ENCODE measurements at places on chromosomes 3 and 15.
A peak's percentile ranks its signal among the peaks of the same experiment; 100 is the strongest.

DNA sequence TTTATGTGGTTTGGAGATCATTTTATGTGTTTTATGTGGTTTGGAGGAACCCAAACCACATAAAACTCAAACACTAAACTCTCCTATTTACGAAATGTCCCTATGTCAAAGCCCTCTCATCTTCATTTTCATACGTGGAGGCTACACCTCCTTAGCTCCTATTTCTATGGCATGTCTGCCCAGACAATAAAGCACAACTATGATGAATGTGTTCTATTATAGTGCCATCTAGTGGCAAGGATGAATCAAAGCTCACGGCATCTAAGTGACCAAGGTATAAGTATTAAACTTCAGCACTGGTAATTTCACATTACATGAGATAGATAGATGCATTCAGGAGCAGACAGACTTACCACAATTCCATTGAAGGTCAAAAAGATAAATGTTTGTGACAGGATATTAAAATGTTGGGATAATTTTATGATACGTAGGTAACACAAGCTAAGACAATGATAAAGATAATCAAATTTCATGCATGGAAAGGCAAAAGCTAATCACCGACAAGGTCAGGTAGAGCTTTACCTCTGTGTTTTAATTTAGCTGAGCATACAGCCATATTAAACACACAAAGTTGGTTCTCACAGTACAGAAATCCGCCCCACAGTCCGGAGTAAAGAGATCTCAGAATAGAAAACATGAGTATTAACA is 130.6 kb upstream of the FHIT start:
- DNase-seq = peak; percentile 70

- DNase-seq = no peak
Observed at GRCh38 chr3:118754406-118755252, 280.0 kb downstream of the IGSF11 start.

GRCh38 chr15:101000271-101000681 is 81.1 kb downstream of the LRRK1 start:
- no peak for DNase-seq

DNA sequence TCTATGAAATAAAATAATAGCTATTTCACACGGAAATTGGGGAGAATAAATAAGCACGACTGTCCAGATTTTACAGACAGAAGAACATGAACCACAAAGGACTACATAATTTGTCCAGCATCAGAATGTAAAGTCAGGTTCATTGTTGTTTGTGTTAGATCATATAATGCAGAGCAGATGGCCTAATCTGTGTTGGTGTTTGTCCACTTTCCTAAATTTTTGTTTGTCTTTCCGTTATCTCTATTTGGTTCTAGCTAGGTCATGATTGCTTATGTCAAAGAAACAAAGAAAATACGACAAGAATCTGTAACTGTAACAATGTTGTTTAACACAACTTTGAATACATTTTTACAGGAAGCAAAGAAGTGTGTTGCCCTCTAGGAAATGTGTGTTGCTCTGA is 75.6 kb upstream of the ANKRD28 start:
- DNase-seq = no peak

- DNase-seq = no peak
Observed at GRCh38 chr15:71434774-71435173, 319.5 kb downstream of the THSD4 start.

DNA sequence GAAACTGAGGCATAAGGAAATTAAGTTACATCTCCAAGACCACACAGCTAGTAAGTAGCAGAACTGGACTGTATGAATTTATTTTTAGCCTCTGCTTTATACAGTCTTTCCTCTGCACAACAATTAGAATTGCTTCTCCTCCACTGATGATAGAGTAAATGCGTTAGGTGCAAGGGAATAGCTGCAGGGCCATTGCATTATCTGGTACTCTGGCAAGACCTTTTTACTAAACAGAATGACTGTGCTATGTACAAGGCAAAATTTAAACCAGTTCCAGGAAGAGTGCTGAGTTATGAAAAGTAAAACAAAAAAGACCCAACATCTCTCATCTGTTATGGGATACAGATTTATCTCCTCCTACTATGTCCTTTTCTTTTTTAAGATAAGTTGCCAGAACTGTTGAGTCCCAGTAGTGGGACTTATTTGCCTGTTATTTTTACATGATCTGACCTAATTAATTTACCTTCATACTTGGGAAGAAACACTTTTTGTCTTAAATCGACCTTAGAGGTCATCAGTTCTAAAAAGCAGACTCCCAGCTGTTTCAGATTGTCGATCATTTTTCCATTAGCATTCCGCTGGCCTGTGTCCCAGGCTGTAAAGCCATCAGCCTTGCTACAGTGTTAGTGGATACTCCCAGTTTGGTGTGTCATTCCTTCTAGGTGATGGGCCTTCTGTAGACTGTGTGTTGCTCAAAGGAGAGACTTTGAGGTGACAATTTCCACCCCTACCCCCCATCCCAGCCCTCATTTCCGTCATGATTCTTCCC is 147.5 kb upstream of the NUDT16 start:
- no peak for DNase-seq

DNA sequence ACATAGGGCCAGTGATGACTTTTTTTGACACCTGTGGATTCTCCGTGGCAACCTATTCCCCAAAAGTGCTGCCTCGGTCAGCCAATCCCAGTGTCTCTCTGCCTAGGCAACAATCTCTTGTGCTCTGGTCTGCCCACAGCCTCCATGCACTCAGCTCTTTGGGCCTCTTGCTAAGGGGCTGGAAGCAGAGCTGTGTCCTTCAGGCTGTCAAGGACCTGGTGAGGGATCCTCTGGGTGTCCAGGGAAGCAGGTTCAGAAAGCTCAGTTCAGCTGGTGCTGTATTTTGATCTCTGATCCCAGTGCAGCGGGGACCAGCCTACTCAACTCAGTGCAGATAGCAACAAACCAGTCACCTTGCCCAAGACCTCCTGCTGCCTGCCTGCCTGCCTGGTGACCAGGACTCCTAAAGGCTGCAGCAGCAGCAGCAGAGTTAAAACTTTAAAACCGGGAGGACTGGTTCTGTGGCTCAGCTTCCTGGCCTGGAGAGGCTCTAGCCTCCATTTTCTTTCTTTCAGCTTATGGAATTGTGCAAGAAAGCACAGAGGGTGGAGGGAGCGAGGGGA is 6.2 kb downstream of the PAK6 start:
- no peak for DNase-seq

DNA sequence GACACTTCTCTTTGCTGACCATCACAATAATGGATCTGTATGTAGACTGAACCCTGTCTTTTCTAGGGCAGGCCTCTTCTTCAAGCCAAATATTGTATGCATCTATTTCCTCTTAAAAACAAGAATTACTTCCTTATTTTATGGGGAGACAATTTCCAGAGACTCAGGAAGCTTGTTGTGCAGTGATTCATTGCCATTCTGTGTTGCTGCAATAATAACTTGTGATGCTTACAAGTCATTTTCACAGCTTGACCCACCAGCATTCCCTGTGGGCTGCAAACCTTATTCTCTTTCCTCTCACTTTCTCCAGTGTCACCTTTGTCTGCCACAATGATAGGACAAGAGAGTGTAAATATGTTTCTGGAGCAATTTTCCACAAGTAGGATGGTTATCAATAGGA is 276.7 kb upstream of the SGO1 start:
- DNase-seq = no peak

GRCh38 chr3:54376939-54377578 is 254.7 kb downstream of the CACNA2D3 start:
- DNase-seq = no peak

- no peak for DNase-seq
Observed at GRCh38 chr15:28184166-28184565, 85.1 kb upstream of the OCA2 start.

- no peak for DNase-seq
Observed at GRCh38 chr15:98966091-98966787, 41.4 kb downstream of the PGPEP1L start.

GRCh38 chr15:83112233-83112955 is 4.9 kb downstream of the TM6SF1 start:
- no peak for DNase-seq

DNA sequence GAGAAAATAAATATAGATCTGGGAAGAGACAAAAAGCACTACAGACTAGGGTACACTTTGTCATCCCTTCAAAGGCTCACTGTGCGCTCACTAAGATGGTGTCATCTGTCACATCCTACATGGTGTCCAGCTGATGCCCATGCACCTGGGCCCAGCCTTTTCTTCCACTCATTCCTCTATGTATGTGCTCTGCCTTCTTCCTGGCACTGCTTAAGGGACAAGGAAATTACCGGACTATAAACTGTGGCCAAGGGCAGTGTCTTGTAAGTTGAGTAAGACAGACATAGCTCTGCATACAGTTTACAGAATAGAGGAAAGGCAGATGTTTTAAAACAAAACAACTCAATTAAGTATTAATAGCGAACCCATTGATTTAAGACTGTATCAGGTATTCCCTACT is 52.9 kb downstream of the ARHGAP31 start:
- no peak for DNase-seq

DNA sequence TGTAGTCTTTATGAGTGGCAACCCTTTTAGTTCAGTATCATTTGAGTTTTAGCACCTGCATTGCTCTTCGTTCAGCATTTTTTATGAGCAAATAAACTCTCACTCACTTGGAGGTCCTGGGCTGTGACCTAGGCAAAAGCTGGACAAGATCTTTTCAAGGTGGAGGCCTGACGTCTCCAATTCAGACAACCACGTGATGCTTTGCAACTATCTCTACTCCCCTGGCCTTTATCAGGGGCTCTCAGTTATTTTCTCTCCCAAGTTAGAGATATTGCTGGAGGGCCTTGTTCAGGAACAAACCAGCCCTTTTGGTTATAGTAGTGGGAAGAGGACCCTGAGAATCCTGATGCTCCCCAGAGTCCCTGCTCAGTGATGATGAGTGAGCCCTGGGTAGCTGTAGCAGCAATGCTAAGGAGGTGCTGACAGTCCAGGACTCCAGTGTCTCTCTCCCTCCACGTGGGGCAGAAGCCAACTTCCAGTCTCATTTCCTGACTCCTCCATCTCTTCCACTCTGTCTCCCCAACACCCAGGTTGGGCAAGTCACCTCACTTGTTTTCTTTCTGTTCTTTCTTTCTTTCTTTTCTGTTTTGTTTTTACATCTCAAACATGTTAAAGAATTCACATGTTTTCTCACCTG is 30.4 kb downstream of the HAPLN3 start:
- DNase-seq = no peak

GRCh38 chr3:112693186-112693585 is 52.2 kb upstream of the CCDC80 start:
- DNase-seq = no peak

- no peak for DNase-seq
Observed at GRCh38 chr15:89113296-89114024, 25.2 kb downstream of the ABHD2 start.

GRCh38 chr3:121723485-121723884 is 26.1 kb downstream of the GOLGB1 start:
- no peak for DNase-seq

DNA sequence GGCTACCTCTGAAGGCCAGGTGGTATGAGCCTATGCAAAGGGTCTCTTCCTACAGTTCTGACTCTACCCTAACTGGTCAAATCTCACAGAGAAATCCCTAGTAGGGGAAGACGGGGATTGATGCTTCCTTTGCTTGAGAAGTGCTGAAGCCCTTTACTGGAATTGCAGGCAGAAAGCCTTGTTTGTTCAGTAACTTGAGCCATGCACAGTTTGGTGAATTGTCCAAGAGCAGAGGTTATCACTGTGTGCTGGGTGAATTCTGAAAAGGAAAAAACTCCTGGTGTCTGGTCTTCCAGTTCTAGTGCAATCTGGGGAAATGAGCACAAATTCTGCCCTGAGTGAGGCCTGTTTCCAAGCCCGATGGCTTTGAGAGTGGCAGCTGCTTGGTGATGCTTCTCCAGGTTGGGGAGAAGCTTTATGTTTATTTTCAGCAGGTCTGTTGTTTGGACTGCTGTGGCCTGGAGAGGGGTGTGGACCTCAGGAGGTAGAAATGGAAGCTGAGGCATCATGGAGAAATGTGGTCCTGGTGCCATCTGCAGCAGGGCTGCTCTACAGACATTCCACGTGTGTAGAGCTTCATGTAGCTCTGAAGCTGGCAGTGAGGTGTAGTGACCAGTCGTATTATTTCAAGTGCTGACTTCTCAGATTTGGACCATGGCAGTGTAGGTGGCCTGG is 60.9 kb downstream of the ARNT2 start:
- DNase-seq = no peak

DNA sequence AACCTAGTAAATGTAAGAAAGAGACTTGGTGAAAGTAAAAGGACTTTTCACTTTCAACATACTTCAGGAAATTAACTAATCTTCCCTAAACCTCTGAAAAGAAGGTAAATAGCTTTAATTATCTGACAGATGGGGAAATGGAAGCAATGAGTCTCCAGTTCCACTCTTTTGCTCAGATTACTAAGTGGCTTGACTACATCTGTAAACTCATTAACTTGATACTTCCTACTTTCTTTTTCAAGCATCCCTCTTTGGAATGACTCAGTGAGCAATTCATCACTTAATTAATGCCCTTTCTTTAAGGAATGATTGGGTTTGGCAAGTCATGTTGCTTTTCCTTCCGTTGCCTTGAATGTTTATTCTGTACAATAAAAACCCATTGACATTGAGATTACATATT is 234.2 kb downstream of the GRM7 start:
- no peak for DNase-seq

DNA sequence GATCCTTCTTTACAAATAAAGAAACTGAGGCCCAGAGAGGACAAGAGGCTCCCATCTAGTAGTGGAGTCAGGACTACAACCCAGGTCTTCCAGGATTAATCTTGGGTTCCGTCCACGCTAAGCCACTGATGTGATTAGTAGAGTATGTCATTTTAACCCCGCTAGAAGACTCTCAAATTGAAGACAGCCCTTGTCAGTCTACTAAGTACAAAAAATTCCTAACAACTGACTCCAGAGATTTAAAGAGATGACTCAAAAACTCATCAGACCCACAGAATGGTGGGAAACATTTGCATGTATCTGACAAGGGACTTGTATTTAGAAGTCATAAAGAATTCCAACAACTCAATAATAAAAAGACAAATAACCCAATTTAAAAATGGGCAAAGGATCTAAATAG is 145.3 kb downstream of the CNTN3 start:
- DNase-seq = no peak

DNA sequence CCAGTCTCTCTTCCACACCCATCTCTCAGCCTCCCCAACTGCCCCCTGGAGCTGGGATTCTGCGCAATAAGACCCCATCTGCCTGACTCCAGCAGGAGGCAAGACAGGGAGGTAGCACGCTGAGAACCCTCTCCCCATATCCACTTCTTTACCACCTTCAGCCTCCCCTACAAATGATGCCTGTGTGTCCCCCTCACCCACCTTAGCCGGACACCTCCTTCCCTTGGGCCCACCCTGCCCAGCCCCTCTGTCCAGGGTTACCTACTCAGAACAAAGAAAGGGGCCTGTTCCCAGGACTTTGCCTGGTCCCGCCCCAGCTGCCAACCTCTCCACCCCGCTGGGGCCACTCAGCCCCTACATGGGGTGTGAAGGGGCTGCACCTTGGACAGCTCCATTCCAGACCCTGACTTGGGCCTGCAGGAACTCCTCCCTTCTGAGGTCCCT is 40.8 kb upstream of the ATP2B2 start:
- DNase-seq = no peak

DNA sequence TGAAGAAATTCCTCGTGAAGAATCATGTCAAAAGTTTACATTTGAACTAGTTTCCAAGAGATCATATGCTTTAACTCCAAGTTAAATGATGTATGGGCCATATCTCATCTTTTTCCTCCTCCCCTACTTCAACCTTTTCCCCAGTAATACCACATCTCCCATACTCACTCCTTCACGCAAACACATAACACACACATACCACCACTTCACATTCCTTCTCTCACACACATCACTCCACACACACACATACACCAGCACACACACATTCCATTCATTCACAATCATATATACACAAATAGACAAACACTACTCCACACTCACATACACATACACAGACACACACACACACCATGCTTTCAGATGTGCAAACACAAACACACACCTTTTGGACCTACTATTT is 769.0 kb upstream of the NR2F2 start:
- DNase-seq = no peak
